ENCODE measurements at places on chromosomes 5 and 9. TPM values are rescaled to one million over a fixed set of nuclear protein-coding genes. Genes with fewer than 3 reads are reported as not detected.

The GFI1B gene
- 0.12 TPM for total RNA-seq

The NFX1 gene
- 40.3 TPM for total RNA-seq

The CDO1 gene
- 0.42 TPM for total RNA-seq

The ZDHHC11B gene
- 0.24 TPM for total RNA-seq

The PCDHGA3 gene
- 0.12 TPM for total RNA-seq

The POU5F2 gene
- 0.89 TPM for total RNA-seq

The PCDHAC1 gene
- not detected for total RNA-seq

The BDP1 gene
- total RNA-seq = 31.9 TPM

The CTXN3 gene
- not detected for total RNA-seq

The PNPLA7 gene
- 8.2 TPM for total RNA-seq

The ZNF354B gene
- 13.0 TPM for total RNA-seq

The ADRB2 gene
- total RNA-seq = 0.60 TPM

The DNM1 gene
- total RNA-seq = 0.86 TPM

The SCGB3A2 gene
- not detected for total RNA-seq

The ANKRD34B gene
- total RNA-seq = not detected

The UNC13B gene
- total RNA-seq = 1.2 TPM

The PCDHA2 gene
- not detected for total RNA-seq

The ATOX1 gene
- 68.0 TPM for total RNA-seq

The SMIM33 gene
- total RNA-seq = 0.35 TPM

The SIMC1 gene
- 23.2 TPM for total RNA-seq

The OR13C8 gene
- total RNA-seq = not detected

The RASGEF1C gene
- not detected for total RNA-seq

The ARL14EPL gene
- not detected for total RNA-seq

The PCA3 gene
- not detected for total RNA-seq

The TLR4 gene
- total RNA-seq = not detected

The TMEM8B gene
- 9.1 TPM for total RNA-seq

The ZCCHC9 gene
- total RNA-seq = 46.8 TPM

The PIK3R1 gene
- 46.5 TPM for total RNA-seq

The LRRC26 gene
- total RNA-seq = not detected

The TMC1 gene
- not detected for total RNA-seq

The UBAP1 gene
- total RNA-seq = 36.4 TPM

The SIT1 gene
- 61.4 TPM for total RNA-seq

The ITGA1 gene
- total RNA-seq = 4.7 TPM

The PCDHA4 gene
- not detected for total RNA-seq

The SPRY4 gene
- 1.4 TPM for total RNA-seq

The SH3TC2 gene
- not detected for total RNA-seq

The APBB3 gene
- 38.2 TPM for total RNA-seq

All from activated T-cell treated with anti-CD3 and anti-CD28 coated beads, Interleukin-2, amount 50 U/mL, for 72 hours (primary cell).